ENCODE measurements at places on chromosomes 3 and 15.
A peak's percentile ranks its signal among the peaks of the same experiment; 100 is the strongest.

- no peak for DNase-seq
These were observed 154.1 kb downstream of the NUP210 start for GRCh38 chr3:13266005-13266404.

DNA sequence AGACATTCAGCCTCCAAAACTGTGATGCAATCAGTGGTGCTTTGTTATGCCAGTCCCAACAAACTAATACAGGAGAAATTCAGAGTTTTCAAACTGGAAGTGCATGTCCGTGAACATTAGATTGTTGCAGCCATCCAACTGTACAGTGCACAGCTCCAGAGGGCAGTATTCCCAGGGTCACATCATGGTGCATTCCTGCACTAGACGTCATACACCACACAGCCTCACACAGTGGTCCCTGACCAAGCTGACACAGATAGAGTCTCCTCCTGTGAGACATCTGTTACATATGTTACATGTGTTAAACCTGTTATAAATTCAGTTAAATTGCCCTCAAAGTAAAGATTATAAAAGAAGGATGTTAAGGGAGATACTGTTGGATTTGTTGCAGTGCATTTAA, 209.0 kb downstream of the LRRN1 start:
- DNase-seq, result no peak

DNA sequence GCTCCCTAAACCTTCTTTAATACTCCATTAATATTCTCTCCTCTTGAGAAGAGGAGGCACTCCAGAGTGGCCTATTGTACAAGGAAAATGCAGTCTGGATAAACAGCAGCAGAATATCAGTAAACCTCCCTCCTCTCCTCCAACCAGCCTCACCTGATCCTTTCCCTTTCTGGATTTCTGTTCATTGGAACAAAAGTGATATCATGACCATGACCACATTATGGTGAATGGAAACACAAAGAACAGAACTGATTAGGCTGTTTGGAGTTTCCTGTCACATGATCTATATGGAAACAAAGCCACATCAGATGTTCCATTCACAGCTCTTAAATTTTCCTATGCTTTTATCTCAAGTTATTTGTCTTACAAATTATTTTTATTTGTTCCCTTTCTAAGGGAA, 14.6 kb downstream of the C2CD4B start:
- no peak for DNase-seq

- no peak for DNase-seq
These were observed 63.4 kb upstream of the LEKR1 start for GRCh38 chr3:156762631-156763185.

DNA sequence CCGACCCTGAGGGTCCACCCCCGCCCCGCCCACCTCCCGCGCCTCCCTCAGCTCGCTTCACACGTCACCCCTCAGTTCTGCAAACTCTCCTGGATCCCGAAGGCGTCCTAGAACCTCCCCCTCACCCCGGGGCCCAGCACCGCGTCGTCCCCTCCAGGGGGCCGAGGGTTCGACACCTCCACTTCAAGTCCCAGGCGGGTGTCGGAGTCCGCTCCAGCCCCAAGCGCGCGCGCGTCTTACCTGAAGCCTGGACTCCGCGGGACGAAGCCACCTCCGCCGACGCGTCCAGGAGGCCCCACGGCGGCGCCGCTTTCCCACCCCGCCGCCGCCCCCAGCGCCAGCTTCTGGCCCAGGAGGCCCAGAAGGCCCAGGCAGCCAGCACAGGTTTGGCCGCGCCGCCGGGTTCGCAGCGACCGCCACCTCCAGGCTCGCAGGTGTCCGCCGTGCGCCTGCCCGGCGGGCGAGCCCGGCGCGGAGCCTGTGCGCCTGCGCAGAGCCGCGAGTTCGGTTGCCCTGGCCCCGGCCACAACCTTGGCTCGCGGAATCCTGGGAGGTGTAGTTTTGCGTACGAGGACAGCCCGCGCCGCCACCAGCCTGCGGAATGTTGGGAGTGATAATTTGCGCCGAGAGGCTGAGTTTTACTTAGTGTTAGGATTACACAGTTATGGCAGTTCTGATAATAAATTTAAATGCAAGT, at the start of gene POMGNT2:
Gene POMGNT2, minus strand, starts transcription at position 484 of the 697 bp plus-strand sequence. CDS start 24,648 bp downstream, outside the sequence.
- DNase-seq, result peak; percentile 91

GRCh38 chr3:99485286-99485685, 153.1 kb upstream of the COL8A1 start:
- no peak for DNase-seq

DNA sequence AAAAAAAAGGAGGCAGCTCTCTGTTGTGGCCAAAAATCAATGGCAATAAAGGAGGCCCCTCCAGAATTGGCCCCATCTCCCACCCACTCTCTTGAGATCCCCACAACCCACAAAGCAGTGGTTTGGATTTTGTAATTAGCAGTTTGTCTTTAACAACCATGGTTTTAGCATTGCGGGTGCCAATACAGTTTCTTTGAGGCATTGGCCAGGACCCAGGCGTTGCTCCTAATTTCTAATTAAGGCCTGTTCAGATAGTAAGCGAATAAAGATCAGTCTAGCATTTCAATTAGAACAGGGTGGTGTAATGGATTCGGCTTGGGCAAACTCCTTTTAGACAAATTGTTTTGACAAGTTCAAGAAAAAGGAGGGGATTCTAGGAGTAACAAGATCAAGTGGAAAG, 23.6 kb upstream of the UACA start:
- no peak for DNase-seq

- peak; percentile 100 for DNase-seq
These were observed at the start of gene COPB2 for GRCh38 chr3:139389552-139390368. TSS of gene COPB2 (minus strand) at chr3:139389647. CDS start at chr3:139389550, 97 bp downstream.

DNA sequence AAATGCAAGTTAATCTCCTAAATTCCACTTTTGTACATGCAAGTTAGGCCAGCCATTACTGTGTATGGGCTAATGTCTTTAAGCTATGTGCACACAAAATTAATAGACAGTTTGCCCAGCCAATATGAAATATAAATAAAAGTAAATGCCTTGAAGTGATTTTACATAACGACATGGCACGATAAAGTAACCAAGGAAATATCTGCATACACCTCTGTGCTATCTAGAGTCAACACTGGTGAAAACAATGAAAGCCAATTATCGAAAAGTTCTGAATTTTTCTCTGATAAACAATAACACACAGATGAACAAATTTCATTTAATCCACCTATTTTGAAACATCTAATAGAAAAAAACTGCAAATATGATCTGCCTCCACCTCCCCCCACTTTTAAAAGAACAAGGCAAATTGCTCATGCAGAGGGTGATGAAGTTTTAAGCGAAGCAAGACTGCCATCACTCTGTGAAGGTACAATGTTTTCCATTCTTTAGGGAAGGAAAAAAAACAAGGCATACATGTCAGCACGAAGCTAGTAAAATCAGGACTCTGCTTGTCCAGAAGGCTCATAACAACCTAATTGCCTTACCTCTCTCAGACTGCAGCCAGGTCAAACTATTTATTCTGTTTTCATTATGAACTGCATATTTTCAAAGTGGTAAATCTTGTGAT, 317.7 kb downstream of the MECOM start:
- no peak for DNase-seq

DNA sequence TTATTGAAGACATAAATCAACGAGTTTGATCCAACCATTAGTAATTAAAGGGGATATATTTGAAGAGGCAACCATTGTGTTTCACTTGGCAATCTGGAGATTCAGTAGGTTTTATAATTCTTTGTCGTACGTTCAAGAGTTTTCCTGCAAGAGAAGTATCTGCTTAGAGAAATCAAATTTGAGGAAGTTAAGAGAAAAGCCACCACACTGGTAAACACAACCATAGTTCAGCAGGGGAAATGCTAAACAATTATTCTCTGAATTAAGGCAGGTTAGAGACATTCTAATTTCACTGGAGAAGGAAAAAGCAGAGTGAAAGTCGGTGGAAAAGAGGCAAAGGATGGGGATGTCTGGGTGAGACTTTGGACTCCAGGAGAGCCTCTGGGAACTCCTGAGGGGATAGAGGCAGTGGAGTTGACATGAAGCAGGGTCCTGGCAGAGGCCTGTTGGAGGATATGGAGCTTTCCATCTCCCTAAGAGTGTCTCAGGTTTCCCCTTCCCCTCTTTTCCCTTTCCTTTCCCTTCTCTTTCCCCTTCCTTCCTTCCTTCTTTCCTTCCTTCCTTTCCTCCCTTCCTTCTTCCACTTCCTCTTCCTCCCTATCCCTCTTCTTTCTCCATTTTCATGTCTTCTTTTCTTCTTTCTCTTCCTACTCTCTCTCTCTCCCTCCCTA, 26.5 kb downstream of the SPINK8 start:
- DNase-seq, result no peak

- DNase-seq, result no peak
These were observed 181.3 kb upstream of the TMC3 start for GRCh38 chr15:81555346-81555745.

DNA sequence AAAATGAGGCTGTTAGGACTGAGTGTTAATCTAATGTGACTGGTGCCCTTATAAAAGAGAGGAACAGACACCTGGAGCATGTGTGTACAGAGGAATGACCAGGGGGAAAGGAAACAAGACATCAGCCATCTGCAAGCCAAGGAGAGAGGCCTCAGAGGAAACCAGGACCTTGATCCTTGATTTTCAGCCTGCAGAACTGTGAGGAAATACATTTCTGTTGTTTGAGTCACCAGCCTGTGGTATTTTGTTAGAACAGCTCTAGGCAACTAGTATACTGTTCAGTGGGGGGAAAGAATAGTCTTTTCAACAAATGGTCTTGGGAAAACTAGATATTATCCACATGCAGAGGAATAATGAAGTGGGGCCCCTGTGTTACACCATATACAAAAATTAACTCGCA, 80.6 kb downstream of the CCR1 start:
- no peak for DNase-seq

DNA sequence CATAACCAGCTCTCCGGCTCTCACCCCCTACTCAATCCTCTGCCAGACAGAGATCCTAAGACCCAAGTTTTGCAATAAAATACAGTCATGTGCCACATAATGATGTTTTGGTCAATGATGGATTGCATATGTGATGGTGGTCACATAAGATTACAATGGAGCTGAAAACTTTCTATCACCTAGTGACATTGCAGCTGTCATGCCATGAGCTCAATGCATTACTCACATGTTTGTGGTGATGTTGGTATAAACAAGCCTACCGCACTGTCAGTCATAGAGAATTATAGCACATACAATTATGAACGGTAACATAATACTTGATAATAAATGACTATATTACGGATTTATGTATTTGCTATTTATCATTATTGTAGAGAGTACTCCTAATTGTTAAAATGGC, 26.9 kb upstream of the SAMMSON start:
- no peak for DNase-seq

DNA sequence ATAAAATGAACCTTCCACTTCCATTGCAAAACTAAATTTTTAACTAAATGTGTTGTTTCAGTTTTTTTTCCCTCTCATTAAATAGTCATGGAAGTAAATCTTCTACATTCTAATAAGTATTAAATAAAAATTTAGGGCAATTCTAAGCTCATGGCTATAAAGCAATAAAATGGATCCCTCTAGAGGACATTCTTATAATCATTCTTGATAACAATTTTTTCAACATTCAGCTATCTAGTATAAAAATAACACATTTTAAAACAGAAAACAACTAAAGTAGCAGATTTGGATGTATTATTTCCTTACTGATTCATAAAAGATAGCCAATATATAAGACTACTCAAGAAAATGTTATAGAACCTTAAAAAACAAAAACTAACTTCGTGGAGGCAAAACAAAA, 393.1 kb downstream of the PLOD2 start:
- no peak for DNase-seq

DNA sequence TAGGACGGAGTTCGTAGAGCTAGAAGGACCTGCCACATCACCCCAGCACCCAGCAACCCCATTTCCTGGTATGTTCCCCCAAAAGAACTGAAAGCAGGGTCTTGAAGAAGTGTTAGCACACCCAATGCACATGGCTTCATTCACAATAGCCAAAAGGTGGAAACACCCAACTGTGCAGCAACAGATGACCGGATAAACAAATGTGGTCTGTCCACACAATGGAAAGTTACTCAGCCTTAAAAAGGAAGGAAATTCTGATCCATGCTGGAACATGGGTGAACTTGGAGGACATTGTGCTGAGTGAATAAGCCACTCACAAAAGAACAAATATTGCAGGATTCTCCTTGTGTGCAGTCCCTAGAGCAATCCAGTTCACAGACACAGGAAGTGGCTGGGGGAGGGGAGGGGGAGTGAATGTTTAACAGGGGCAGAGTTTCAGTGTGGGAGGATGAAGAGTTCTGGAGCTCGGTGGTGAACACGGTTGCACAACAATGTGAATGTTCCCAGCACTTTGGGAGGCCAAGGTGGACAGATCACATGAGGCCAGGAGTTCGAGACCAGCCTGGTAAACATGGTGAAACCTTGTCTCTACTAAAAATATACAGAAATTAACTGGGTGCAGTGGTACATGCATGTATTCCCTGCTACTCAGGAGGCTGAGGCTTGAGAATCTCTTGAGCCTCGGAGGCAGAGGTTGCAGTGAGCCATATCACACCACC, 157.5 kb downstream of the NUP210 start:
- DNase-seq, result no peak

DNA sequence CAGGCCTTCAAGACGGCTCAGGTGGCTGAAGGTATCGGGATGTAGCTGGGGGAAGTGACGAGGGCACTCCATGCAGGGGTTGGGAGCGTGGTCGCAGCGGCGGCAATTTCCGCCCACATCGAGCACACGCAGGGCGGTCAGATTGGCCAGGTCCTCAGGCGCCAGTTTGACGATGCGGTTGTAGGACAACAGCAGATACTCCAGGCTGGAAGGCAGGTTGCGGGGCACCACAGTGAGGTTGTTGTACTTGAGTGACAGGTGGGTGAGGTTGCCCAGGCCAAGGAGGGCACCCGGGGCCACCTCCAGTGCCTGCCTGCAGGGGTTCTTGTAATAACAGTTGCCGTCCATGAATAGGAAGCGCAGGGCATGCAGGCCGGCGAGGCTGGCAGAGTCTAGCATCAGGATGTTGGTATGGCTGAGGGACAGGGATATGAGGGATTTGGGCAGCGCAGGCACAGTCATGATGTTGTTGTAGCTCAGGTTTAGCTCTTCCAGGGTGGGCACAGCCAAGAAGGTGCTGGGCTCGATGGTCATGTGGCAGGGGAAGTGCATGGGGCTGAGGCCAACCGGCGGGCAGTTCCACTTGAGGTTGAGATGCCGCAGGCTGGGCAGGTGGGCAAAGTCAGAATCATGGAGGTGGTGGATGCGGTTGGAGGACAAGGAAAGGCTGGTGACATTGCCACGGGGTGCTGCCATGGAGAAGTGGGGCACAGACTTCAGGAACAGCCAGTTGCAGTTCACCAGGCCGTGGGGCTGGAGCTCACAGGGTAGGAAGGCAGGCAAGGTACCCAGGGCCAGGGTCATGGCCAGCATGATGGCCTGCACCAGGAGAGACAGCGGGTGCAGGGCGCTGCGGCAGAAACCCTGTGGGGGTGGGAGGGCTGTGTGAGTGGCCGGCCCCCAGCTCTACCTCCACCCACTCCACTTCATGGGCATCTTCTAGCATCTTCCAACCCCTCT, 1.7 kb downstream of the TLR9 start:
- no peak for DNase-seq
